Activated T-cell treated with anti-CD3 and anti-CD28 coated beads, Interleukin-2, amount 50 U/mL, for 24 hours (primary cell): ENCODE measurements at places on chromosomes 2 and 18.

GRCh38 chr18:63848159-63848558 is 39.3 kb upstream of the SERPINB2 start:
- DNase-seq = no peak

GRCh38 chr2:190031969-190032618 is 30.4 kb downstream of the MSTN start:
- no peak for DNase-seq

- DNase-seq = no peak
Measured at GRCh38 chr18:55251254-55251971, 292.2 kb upstream of the CCDC68 start.

DNA sequence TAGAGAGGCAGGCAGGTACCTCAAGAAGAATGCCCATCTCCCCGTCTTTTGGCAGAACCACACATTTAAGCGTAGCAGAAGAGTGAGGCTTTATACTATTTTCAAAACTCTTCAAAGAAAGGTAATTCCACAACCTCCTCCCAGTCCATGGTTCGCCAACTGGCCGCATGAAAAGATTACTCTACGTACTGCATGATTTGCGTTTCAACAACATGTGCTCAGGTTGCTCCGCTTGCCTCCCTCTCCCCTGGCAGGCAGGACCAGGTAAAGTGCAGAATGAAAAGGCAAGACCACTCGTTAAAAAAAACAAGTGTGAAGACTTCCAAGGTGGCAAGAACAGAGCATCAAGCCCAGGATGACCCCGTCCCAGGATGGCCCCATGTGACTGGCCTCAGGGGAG is 143.7 kb downstream of the SP3 start:
- no peak for DNase-seq

DNA sequence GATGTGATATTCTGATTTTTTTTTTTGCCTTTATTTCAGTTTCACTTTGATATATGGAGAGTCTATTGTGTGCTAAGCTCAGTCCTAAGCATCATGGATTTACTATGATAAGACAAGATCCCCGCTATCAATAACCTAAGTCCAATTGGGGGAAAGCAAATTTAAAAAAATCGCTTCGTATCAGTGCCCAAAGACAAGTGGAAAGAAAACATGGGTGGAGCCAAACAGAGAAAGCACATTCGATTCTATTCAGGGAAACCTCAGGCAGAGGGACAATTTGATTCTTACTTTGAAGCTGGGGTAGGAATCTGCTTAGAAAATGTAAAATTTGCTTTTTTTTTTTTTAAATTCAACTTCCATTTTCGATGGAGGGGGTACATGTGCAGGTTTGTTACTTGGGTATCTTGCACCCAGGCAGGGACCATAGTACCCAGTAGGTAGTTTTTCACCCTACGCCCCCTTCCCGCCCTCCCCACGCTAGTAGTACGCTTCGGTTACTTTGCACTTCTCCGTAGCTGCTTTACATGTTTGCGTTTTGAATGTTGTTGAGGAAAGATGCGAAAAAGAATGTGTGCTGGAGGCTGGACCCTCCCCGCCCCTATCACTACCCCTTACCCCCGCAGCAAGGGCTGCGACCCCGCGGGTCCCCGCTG is 12.4 kb downstream of the KIF5C start:
- DNase-seq = no peak

GRCh38 chr2:111030260-111030891 is 90.3 kb upstream of the BCL2L11 start:
- no peak for DNase-seq

DNA sequence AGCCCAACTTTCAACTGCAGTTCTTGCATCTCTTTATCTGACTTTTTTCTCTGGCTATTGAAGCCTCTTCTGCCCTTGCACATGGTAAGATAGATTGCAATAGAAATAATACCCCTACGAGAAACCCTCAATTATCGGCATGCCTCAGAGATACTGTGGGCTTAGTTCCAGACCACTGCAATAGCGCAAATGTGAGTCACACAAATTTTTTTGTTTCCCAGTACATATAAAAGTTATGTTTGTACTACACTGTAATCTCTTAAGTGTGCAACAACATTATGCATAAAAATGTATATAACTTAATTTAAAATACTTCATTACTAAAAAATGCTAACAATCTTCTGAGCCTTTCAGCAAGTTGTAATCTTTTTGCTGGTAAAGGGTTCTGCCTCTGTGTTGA is 124.7 kb downstream of the PDE1A start:
- DNase-seq = no peak

GRCh38 chr2:145931781-145932395 is 1412.0 kb upstream of the ZEB2 start:
- DNase-seq = no peak

- DNase-seq = no peak
Measured at GRCh38 chr2:220144411-220144810, 517.0 kb downstream of the SLC4A3 start.

DNA sequence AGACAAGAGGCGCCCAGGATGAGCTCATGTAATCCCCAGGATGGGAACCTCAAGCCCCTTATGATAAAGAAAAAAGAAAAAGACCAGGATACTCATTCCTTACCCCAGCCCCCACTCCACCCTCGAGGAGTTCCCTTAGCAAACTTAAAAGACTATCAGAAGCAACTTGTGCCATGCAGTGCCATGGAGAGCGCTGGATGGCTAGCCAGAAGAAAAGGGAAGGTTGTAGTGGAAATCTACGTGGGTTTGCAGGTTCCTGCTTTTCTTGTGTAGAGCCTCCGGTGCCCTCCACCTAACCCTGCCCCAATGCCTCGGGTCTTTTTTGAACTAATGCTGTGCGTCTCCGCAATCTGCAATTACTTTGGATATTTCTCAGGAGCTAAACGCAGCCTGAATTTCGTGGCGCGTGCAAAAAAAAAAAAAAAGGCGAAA is 16.2 kb upstream of the BCL11A start:
- DNase-seq = no peak

DNA sequence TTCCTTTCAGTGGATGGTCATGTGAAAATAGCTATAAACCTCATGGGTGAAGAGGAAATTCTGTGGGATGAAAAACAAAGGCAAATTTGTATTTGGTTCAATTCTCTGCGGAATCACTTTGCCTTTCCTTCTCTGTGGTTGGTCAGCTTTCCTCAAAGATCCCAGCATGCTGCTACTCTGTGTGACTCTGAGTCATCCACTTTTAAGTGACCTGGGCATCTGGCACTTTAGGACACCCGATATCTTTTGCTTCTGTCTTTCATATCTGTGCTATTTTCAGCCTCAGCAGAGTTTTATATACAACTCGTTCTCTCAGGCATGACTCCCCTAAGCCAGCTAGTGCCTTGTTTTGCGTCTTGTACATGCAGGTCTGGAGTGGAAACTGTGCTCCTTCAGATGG is 217.0 kb upstream of the PIEZO2 start:
- DNase-seq = no peak

GRCh38 chr2:191660575-191660974 is 17.4 kb upstream of the NABP1 start:
- DNase-seq = no peak

DNA sequence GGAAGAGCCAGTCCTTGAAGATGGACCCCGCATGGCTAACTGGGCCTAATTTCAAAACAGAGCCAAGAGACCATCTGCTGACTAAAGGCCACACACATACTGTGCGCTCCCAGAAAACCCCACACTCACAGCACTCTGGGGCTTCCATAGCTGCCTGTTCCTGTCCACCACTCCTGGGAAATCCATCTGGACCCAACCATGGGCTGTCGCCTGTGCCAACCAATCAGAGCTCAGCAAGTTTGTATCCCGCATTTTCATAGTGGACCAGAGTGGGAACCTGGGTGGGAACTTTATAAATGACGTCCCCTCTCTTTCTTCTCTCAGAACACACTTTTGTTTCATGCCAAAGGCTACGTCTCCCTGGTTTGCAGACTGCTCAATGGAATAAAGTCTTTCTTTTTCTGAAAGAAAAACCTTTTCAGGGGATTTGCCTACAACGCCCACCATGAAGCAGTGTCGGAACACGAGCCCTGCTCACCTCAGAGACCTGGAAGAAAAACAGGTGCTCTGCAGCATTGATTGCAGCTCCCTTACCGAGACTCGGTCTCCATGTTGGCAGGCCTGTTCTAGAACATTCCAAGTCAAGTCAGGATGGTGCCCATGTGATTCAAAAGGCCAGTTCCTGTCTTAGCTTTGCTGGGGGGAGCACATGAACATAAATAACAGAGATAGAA is 137.2 kb upstream of the GPC1 start:
- DNase-seq = no peak

- no peak for DNase-seq
Measured at GRCh38 chr2:182101263-182101662, 115.6 kb downstream of the PPP1R1C start.

GRCh38 chr2:60152226-60152833 is 401.1 kb downstream of the BCL11A start:
- DNase-seq = no peak

DNA sequence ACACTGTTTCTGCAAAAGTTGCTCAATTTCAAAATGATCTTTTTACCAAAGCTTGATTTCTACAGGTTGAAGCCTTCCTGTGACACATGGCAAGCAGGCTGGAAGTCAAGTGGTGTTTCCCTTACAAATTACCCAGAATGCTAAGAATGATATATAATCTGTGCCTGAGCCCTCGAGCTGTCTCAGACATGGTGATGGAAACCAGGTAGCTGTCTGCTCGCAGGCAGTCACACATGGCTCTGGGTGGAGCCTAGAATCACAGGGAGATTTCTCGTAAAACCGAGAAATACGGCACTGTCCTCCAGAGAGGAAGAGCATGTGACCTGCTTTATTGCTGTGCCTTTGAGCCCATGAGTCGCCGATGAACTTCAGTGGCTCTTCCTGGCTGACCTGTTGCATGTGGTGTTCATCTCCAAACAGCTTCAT is 392.9 kb downstream of the ZNF521 start:
- DNase-seq = no peak

GRCh38 chr18:685438-685837 is 27.0 kb downstream of the ENOSF1 start:
- no peak for DNase-seq

- no peak for DNase-seq
Measured at GRCh38 chr18:76407681-76408080, 87.4 kb downstream of the ZNF516 start.

DNA sequence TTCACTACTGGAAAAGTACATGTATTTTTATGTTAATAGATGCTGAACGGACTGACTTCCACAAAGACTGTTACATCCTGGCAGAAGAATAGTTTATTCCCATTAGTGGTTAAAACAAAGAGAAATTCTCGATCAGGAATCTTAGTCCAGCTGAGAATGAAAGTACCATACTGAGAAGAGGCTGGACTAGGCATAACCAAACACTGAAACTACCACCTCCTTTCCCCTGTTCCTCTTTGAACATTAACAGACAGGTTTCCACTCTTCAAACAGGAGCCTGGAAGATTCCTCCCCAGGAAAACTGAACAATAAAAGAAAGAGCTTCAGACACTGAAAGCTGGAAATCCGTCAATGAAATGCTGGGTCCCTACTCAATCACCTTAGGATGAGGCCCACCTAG is 25.8 kb downstream of the LDAH start:
- DNase-seq = no peak

- no peak for DNase-seq
Measured at GRCh38 chr18:49304751-49305150, 155.7 kb downstream of the DYM start.

- no peak for DNase-seq
Measured at GRCh38 chr2:27712522-27712921, 48.8 kb downstream of the SLC4A1AP start.

- DNase-seq = no peak
Measured at GRCh38 chr2:27175330-27175729, 26.5 kb downstream of the TCF23 start.

GRCh38 chr2:212465456-212465855 is 73.1 kb downstream of the ERBB4 start:
- DNase-seq = no peak

GRCh38 chr2:238596571-238597551 is 170.1 kb downstream of the ASB1 start:
- DNase-seq = no peak

DNA sequence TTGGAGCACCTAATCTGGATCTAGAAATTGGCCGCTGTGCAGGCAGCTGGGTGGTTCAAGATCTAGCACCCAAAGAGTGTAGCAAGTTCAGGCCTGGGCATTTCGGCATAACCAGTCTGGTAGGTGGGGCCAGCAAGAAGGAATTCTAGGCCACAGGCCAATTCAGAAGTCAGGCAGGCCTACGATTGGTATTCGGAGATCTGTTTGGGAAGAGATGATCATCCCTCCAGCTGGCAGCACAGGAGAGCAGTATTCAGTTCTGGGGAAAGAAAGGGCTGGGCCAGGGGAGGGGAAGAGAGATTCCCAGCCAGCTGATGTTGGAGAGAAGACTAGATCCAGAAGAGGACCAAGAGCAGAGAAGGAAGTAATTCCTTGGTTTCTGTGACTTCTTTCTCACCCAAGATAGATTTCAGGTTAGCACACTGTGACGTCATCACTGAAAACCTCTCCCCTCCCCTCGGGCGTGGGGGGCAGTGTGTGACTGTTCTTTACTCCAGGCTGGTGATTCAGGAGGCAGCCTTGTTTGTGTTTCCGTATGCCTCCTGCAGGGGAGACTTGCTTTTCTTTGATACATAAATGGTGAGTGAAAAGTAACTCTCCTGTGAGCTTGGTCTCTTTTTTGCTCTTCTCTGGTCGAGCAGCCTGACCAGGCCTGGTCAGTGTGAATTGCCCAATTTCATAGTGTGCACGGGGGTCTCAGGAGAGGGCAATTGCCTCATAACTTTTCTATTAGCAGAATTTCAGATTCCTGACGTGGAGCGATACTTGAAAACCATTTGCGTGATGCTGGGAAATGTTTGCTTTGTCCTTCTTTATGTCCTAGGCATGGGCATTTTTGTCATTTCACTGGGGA is 61.1 kb downstream of the MEIS1 start:
- no peak for DNase-seq

DNA sequence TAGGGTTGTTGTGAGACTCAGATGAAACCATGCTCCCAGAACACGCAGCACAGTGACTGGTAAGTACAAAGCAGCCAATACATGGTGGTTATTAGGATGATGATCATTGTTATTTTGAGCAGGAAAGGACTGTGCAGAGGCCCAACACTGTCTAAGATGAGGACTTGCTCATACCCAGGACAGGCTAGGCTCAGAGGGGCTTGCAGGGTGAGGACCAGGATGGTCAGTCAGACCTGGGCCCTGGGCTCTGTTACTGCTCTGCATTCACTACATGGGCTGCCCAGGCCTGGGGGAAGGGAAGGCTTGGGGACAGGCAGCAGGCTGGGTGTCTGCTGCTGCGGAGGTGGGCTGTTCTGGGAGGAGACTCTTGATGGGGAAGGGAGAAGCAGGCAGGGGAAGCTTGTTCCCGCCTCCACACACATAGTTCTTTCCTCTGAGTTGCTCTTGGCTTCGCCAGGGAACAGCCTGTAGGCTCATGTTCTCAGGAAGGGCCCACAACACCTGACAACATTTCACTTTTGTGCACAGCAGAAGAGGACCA is 17.5 kb downstream of the CAPN13 start:
- no peak for DNase-seq
